NCI-H2171 (cell line): ENCODE measurements at places on chromosomes 5 and 9.

DNA sequence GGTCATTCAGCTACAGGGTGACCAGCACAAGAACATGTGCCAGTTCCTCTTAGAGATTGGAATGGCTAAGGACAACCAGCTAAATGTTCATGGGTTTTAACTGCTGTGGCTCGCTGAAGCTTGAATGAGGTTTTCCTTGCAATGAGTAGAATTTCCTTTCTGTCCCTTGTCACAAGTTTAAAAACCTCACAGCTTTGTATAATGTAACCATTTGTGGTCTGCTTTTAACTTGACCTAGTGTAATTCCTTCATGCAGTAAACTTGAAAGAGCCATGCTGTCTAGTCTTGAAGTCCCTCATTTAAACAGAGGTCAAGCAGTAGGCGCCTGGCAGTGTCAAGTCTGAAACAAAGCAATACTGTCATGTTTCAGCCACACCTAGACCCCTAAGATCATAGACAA lies 181.3 kb upstream of the DMRT1 start:
- DNase-seq = no peak

- no peak for DNase-seq
Measured at GRCh38 chr5:6716629-6717149, 3.5 kb downstream of the TENT4A start.

GRCh38 chr9:82022121-82022520 lies 33.5 kb downstream of the SPATA31D1 start:
- no peak for DNase-seq

DNA sequence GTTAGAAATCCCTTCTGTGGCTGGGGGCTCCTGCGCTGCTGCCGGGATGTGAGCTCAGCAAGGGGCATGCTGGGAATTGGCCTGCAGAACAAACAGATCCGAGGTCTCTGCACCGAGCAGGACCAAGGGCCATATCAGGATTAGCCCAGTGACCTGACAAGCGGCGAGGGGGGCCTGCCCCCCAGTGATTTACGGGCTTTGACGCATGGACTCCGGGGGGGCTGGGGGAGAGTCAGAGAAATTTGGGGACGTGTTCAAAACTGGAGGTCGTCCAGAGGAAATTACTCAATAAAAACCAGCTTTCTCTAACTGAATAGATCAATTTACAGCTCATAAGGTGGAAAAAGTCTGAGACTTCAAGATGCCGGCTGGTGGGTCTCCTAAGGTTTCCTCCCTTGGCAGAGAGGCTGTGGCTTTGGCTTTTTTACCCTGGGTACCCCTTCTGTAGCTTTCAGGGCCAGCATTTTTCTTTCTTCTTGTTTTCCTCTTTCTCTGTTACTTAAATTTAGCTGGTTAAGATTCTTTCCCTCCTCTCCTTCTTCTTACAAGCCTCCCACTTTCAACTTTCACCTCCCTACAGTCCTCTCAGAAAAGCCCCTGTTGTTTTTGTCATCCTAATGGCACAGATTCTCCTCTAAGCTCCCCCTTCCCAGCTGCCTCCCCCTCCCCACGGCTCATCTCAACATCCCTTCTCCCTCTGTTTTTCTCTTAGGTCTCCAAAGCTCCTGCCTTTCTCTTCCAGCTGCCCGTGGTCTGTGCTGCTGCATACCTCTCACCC lies 551.0 kb downstream of the CCDC171 start:
- no peak for DNase-seq

DNA sequence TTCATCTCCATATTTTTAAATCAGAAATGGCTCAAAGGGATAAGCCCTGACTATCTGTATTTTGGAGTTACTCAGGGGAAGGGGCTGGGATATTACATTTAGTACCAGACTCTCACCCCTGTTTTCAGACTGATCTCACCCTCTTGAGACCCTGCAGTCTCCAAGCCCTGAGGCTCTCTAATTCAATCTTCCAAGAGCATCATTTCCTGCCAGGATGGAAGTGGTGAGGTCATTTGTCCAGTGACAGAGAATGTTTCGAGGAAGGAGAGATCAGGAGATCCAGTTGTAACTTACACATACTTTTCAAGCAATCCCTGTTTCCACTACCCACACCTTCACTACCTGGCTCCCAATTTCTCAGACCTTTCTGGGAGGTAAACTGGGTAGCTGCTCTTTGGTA lies 295.5 kb upstream of the EFNA5 start:
- DNase-seq = no peak

- no peak for DNase-seq
Measured at GRCh38 chr9:73239570-73240265, 88.1 kb downstream of the ANXA1 start.

GRCh38 chr5:137561608-137562007 lies 62.5 kb upstream of the SPOCK1 start:
- no peak for DNase-seq

- DNase-seq = no peak
Measured at GRCh38 chr9:77175151-77175550, 2.2 kb upstream of the VPS13A start.

DNA sequence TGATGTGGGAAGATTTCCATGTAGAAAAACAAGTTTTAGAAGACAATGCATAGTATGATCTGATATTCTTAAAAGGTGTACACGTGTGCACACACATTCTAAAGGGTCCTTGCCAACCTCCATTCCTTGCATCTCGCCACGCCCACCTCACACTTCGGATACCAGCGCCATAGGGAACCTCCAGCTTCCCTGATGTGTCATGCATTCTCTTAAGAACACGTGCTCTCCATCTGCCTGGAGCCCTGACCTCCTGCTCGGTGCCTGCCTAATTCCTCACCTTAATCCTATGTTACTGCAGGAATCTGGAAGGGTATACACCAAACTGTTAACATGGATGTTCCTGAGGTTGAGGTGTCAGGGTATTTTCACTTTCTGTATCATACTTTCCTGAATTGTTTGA lies 63.1 kb downstream of the PTCD2 start:
- DNase-seq = no peak

- no peak for DNase-seq
Measured at GRCh38 chr9:137455359-137455991, 3.7 kb downstream of the NSMF start.

DNA sequence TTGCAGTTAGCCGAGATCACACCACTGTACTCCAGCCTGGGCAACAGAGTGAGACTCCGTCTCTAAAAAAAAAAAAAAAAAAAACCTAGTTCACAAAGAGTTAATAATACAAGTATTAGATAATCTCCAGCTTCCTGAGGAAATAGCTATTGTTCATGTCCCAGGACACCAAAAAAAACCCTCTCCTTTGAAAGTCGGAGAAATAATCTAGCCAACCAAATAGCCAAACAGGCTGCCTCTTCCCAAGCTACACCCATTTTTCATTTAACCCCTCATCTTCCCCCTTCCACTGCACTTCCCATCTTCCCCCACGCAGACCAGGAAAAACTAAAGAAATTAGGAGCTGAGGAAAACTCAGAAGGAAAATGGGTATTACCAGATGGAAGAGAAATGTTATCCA lies 23.6 kb downstream of the CNOT8 start:
- DNase-seq = no peak

DNA sequence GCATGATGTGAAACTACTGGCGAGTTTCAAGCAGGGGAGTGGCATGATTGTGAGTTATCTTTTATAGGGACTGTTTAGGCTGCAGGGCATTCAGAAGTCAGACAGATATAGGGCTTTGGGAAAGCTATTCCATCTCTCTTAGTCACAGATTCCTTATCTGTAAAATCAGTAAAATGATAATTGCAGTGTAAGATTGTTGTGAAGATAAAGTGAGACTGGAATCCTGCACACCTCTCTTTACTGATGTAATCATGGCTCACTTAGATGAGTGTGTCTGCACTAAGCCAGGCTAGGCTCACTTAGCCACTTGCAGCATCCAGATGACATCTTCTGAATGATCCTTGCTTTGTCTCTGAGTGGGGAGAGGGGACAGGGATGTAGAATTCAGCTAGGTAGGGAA lies 81.8 kb upstream of the MAMDC2 start:
- DNase-seq = no peak

GRCh38 chr9:134888603-134889190 lies 8.1 kb downstream of the FCN2 start:
- no peak for DNase-seq

DNA sequence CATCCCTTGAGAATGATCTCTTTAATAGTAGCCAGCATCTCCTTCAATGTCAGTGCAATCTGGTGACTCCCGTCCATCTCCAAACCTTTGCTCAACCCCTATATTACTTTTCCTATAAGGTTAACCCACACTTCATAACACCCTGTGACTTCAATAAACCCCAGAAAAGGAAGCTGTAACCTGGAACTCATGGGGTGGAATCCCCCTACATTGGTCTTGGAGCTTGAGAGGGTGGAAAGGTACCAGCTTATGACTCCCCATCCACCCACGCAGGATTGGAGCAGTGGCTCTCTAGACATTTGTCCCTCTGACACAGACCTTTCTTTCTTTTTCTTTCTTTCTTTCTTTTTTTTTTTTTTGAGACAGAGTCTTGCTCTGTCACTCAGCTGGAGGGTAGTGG lies 54.7 kb upstream of the ZFR start:
- no peak for DNase-seq

DNA sequence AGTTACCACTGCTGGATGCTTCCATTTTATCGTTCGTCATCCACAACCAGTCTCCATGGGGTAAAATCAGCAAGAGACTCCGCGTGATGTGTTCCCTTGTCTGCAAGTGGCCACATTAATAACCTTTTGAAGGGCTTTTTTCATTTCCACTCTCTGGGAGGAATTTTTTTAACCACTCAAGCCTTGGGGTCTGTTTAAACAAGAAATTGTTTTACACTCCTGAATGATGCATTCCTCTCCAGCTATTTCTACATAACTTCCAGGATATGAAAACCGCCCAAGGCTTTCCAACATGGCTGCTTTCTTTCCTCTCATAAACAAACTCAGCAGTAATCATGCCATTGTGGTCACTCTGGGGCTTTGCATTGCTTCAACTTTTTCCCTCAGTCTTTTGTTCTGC lies 217.2 kb upstream of the DAPK1 start:
- DNase-seq = no peak

- DNase-seq = no peak
Measured at GRCh38 chr5:123454259-123454911, 31.2 kb upstream of the CEP120 start.

GRCh38 chr9:134892820-134893420 lies 12.3 kb downstream of the FCN2 start:
- DNase-seq = no peak

DNA sequence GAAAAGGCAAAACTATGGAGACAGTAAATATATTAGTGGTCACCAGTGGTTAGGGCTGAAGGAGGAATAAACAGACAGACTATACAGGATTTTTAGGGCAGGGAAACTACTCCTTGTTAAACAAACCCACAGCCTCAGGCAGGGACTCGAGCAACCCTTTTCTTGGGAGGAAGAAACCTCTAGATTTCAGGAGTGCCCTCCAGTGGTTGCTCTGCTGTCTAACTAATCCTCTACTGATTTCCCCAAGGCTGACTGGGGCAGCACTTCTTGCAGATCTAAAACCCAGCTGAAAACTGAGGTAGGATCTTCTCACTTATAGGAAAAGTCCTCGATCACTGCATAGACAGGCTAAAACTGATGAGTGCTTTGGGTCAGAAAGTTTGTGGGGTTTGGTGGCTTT lies 176.8 kb downstream of the ISOC1 start:
- DNase-seq = no peak

DNA sequence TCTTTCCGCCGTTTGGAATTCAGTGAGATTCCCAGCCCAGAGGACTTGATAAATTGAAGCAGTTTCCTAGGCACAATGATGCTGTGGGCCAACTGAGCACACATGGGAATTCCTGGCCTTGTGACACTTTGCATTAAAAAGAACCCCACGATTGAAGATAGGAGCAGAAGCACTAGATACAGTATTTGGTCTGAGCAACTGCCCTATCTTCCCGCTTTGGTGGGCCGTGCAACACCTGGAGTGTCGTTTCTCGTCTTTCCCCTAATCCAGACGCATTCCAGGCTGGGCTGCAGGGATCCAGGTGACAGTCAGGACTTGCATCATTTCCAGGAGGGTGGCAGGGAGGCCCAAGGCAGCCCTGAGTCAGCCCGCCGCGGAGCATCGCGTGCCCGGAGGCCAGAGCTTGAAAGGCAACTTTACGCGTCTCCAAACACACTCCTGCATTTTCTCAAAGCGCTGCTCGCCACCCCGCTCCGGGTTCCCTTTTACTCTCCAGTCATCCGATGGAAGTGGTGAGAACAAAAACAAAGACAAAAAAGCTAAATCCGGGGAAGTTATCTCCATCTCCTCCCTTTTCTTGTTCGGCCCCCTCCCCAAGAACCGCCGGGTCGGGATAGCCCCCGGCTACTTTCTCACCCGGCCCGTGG lies 753 bp upstream of the STC2 start:
- DNase-seq = no peak

- DNase-seq = no peak
Measured at GRCh38 chr5:176731506-176732160, 78.7 kb upstream of the UNC5A start.

- DNase-seq = no peak
Measured at GRCh38 chr9:131273146-131273855, 3.0 kb downstream of the FAM78A start.

DNA sequence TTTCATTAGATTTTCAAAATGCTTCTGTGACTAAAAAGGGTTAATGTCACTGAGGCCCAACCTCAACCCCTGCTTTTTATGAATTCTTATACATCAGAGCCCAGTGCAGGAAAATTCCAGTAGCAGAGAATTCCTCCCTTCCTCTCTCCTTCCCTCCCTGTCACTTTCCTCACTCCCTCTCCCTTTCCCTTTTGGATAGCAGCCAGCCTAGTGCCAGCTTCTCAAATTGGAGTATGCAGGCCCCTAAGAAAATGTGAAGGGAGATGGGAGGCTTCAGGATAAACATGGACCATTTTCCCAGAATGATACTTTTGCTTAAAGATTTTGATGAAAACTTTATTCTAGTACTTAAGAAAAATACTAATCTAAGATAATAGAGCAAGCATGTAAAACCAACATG lies 507.4 kb downstream of the KDM4C start:
- DNase-seq = no peak

DNA sequence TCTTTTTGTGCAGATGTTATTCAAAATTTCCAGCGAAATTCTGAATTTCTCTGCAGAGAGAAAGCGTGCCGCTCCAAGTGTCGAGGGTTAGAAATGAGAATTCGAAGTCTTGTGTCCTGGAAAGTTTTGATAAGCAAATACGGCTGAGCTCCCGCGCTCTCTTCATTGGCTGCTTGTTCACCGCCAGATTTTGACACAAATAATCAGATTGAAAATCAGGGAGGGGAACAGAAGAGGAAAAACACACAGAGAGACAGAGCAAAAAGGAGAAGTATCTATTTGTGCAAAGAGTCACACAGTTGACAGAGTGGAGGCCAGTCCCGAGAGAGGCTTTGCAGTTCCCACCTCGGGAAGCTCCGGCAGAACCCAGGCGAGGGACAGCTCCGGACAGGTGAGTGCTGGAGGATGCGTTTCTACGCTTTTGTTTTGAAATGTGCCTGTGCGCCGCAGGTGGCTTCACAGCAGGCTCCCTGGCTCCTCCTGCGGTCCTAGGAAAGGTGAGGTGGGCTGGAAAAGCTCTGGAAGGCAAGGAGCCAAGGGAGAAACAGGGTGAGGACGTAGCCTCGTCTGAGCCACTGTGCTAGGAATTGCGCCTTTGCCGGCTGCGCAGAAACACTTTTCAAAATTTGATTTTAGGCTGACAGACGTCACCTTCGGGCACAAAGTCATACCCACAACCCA lies at the start of gene GFI1B:
Gene GFI1B, plus strand, starts transcription at position 244 of the 681 bp plus-strand sequence. CDS start 7,985 bp downstream, outside the sequence.
- DNase-seq = peak; percentile 22
